GM23248 (cell line): ENCODE measurements at places on chromosomes 4 and X. TPM values are rescaled to one million over a fixed set of nuclear protein-coding genes. Genes with fewer than 3 reads are reported as not detected.
A peak's percentile ranks its signal among the peaks of the same experiment; 100 is the strongest.

GRCh38 chr4:23828779-23829178 lies 61.1 kb downstream of the PPARGC1A start:
- DNase-seq: no peak

DNA sequence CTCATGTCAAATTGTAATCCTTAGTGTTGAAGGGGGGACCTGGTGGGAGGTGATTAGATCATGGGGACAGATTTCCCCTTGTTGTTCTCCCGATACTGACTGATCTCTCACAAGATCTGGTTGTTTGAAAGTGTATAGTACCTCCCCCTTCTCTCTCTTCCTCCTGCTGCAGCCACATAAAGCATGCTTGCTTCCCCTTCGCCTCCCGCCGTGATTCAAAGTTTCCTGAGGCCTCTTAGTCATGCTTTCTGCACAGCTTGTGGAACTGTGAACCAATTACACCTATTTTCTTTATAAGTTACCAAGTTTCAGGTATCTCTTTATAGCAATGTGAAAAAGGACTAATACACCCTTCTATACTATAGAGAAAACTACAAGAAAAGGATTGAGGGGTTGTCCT lies 1170.5 kb upstream of the AGA start:
- no peak for DNase-seq

GRCh38 chr4:34412233-34412632 lies 1832.1 kb downstream of the ARAP2 start:
- no peak for DNase-seq

- peak; percentile 86 for DNase-seq
These were observed 1.3 kb upstream of the OTUD5 start for GRCh38 chrX:48958635-48959094.

DNA sequence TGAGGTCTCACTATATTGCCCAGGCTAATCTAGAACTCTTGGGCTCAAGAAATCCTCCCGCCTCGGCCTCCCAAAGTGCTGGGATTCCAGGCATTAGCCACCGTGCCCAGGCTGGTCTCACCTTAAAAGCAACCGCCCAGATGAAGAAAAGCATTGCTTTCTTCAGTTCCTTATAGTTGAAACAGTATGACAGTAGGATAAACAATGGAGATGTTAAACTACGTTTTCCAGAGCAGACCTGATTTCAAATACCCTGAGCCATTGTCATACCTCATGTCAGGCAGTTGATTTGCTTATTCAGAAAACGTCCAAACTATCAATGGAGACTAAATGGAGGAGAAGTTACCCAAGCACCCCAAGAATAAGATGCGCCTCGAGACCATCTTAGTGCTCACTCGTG lies 26.3 kb upstream of the TMEM131L start:
- no peak for DNase-seq

- DNase-seq: no peak
These were observed 11.6 kb downstream of the PGRMC1 start for GRCh38 chrX:119247702-119248101.

- no peak for DNase-seq
These were observed 43.5 kb upstream of the ZNF518B start for GRCh38 chr4:10500776-10501175.

GRCh38 chr4:32189130-32189529 lies 1469.0 kb downstream of the PCDH7 start:
- no peak for DNase-seq

DNA sequence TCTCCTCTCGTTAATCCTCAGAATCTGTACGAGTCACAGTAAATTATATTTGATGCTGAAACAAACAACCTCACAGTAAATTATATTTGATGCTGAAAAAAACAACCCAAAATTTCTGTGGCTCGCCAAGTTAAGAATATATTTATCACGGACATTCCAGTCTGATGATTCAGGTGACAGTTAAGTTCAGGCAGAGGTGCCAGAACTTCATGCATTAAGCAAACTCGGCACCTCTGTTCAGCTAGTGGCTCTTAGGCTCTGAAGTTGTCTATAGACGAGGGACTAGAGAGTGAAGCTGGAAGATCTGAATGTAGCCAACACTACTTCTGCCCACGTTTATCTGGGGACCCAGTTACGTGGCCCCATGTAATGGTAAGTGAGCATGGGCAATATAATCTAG lies 132.2 kb upstream of the AGA start:
- no peak for DNase-seq

DNA sequence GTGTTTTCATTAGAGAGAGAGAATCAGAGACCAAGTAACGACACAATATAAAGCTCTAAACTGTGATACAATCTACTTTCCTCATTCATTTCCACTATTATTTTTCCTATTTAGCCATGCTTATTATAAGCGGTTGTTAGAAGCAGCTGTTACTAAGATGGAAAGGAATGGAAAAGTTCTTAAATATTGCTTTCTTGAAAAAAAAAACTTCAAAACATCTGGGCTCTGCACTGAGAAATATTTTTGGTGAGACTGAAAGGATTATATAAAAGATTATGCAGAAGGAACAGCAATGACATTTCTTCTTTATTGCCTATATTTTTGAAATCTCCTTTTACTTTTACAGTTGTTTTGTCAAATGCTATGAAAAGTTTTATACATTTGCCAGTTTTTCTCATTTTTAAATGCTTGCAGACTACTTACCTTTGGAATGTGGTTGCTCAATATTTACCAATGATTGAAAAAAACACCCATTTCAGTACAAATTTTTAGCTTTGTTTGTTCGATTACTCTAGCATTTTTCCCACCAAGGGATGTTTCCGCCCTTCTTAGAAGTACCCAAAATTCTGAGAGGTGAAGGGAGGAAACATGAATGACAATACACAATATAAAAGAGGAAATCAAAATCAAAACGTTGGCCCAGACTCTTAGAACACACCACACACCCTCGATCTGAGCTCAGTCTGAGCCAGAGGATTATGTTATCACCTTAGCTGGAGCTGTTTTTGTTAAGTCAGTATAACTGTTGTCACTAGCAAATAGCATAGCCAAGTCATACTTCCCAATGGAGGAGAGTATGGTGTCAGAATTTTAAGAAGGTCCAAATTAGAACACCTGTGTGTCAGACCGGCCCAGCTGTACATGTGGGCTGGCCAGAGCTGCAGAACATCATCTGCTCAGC lies 18.4 kb downstream of the DKK2 start:
- DNase-seq: peak; percentile 41

GRCh38 chr4:67762086-67762485 lies 7.9 kb upstream of the GNRHR start:
- DNase-seq: peak; percentile 49

DNA sequence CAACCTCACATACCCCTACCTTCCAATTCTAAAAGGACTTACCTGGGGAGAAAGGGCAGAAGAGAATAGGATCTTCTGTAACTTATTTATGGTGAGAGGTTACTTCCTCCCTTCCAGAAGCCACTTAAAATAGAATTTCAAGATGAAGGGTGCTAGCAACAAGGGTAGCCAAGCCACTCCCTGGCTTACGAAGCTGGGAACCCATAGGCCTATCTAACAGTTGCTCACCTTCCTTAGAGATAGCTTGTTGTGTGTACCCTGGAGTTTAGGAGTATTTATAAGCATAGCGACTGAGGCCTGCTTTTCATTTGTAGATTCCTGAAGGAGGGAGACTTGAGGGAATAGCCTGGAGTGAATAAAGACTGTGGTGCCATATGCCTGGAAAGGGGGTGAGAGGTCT lies 28.9 kb downstream of the XK start:
- no peak for DNase-seq

GRCh38 chr4:73740353-73740778 lies at the start of gene CXCL8:
TSS of gene CXCL8 (plus strand) at chr4:73740569. CDS start at chr4:73740659, 90 bp downstream.
- peak; percentile 83 for DNase-seq

The PDZD4 gene
- total RNA-seq: 1.5 TPM in 1 of 2 replicates, not detected in the other

The ZNF81 gene
- 2.1 and 3.5 TPM in 2 replicates for total RNA-seq

The GLRA2 gene
- total RNA-seq: 0.22 TPM in 1 of 2 replicates, not detected in the other

The NXF2 gene
- not detected in 2 replicates for total RNA-seq
